Nucleus accumbens (tissue), 56 donors: ENCODE measurements at places on chromosomes 7 and 10.

DNA sequence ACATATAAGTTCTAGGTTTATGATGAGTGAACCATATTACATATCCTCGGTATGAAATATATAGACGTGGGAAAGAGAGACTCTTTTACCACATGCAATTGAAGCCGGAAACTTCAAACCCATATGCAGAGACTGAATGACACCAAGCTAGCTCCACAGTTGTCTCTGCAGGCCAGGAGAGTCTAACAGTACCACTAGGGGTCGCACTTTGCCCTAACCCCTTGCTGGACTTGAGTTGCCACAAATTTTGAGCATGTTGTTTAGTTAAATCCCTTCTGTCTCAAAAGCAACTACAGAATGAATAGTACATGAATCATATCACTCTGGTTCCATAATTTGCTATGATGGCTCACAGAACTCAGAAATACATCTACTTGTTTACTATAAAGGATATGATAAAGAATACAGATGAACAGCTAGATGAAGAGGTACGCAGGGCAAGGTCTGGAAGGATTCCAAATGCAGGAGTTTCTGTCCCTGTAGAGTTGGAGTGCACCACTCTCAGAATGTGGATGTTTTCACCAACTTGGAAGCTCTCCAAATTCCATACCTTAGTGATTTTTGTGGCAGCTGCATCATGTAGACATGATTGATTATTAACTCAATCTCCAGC is 112.4 kb upstream of the YAE1 start:
- no peak for DNase-seq

GRCh38 chr7:7569615-7570014 is 2.9 kb downstream of the MIOS start:
- no peak for DNase-seq

DNA sequence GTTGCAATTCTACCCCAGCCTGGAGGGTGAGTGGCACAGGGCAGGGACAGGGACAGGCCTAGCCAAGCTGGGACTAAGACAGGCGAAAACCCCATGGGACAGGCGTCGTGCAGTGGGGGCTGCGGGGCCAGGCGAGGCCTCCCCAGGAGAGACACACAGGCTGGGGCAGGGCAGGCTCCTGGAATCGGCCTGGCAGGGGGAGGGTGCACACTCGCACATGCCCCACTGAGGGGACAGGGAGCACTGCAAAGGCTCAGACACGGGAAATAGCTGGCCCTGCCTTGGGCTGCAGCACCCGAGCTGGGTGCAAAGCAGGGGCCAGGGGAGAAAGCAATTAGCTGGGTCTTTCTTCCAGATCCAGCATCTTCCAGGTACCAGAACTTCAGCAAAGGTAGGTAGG is 10.4 kb downstream of the LAT2 start:
- no peak for DNase-seq

- no peak for DNase-seq
These were observed 18.1 kb downstream of the GARS1 start for GRCh38 chr7:30612658-30613265.

DNA sequence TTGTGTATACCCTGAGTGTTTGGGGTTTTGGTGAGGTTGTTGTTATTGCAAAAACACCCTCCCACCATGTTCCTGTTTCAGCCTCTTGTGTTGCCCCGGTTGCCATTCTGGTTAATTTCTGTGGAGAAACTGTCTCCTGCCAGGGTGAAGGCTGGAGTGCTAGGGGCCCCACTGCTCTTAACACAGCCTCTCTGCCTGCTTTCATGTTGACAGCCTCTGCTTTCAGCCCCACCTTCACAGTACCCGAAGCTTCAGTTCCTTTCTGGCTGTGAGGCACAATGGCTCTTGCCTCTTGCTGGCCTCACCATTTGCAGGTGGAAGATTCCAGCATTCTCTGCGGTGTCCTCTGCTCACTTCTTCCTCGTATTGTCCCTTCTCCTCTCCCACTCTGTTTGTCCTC is 19.2 kb downstream of the SLC18A2 start:
- DNase-seq = no peak

- no peak for DNase-seq
These were observed 707.8 kb downstream of the XPNPEP1 start for GRCh38 chr10:109215291-109216075.

DNA sequence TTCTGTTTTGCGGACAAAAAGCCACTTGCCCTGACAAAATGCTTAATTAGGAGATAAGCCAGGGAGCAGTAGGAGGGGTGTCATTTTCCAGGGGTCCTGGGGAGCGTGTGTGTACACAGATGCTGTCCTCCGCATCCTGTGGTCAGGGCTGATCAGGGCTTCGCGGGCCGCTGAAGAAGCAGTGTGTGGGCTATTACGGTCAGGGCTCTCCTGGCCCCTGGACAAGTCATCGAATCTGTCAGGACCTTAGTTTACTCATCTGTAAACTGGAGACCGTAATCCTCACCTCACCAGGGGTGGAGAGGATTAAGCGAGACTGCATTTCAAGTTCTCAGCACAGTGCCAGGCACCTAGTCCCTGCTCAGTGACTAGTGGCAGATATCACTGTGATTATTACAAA is 26.0 kb upstream of the MXI1 start:
- no peak for DNase-seq

DNA sequence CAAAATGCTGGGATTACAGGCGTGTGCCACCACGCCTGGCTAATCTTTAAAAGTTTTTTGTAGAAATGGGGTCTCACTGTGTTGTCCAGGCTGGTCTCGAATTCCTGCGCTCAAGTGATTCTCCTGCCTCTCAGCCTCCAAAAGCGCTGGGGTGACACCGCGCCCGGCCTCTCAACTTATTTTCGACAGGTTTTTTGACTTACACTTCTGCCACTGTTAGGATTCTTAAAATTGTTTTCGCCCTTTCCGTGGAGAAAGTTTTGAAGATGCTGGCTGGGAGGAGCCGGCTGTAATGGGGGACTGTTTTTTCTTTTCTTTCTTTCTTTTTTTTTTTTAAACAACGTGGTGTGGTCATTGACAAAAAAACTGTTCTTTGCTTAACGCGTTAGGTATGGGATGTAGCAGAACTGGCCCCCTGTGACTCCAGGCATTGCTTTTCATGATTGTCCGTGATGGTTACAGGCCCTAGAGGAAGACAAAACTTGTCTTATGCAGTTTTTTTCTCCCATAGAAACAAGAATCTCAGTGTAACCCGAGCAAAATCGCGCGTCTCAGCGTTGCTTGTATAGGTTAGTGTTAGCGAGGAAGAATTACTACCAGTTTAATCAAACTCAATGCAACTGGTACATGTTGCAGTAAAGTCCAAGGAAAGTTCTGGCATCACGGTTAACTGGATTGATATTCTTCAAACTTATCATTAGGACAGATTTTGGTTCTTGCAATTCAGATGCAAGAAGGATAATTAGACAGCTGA is 72.2 kb downstream of the DAGLB start:
- DNase-seq = no peak

- DNase-seq = no peak
These were observed 132.3 kb upstream of the CHST15 start for GRCh38 chr10:124225467-124226270.

DNA sequence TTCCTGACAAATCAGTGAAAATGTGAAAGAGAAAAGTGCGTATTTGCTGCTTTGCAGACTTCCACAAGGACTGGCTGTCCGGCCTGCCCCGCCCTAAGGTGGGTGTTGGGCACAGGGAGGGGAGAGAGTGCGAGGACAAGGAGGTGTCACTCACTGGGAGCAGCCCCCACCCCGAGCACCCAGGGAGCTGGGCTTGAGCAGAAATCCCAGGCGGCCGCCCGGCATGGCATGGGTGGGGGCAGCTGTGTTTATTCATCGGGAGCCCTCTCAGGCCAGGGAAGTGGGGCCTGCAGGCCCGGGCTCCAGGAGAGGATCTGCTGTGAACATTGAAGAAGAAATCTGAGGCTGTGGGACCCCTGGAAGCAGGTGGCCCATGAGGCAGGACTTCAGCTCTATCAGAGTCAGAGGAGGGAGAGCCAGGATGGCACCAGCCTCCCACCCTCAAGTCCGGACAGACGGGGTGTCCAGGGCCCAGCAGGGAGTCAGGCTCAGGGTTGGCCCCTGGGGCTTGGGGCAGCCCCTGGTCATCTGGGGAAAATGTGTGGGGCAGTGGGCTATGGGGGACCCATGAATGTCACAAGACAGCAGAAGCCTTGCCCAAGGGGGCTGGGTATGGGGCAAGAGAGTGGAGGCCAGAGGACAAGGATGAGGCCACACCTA is 164.4 kb upstream of the PPP2R2D start:
- DNase-seq = no peak

DNA sequence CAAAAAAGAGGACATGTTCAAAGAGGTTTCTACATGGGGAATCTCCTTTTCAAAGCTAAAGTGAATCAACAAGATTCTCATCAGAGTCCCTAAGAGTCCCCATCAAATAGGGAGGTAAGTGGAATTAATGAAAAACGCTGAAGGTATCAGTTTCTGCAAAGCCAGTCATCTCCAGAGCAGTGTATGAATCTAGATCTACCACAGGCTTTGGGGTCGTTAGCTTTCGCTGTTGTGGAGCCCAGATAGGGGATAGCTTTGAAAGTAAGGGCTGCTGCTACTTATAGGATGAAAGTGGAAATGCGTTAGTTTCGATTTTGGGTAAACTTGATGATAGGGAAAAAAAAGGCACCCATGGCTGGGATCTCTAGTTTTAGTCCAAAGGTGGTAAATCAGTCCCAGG is 748.4 kb downstream of the LRMDA start:
- DNase-seq = no peak

DNA sequence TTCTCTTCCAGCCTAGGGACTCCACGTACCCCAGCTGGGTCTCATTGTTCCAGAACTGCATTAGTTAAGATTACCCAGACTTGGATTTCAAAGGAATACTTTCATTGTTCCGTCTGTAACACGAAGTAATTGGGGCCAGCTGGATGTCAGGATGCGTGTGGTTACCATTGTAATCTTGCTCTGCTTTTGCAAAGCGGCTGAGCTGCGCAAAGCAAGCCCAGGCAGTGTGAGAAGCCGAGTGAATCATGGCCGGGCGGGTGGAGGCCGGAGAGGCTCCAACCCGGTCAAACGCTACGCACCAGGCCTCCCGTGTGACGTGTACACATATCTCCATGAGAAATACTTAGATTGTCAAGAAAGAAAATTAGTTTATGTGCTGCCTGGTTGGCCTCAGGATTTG is 21.0 kb downstream of the LRRC17 start:
- DNase-seq = no peak

DNA sequence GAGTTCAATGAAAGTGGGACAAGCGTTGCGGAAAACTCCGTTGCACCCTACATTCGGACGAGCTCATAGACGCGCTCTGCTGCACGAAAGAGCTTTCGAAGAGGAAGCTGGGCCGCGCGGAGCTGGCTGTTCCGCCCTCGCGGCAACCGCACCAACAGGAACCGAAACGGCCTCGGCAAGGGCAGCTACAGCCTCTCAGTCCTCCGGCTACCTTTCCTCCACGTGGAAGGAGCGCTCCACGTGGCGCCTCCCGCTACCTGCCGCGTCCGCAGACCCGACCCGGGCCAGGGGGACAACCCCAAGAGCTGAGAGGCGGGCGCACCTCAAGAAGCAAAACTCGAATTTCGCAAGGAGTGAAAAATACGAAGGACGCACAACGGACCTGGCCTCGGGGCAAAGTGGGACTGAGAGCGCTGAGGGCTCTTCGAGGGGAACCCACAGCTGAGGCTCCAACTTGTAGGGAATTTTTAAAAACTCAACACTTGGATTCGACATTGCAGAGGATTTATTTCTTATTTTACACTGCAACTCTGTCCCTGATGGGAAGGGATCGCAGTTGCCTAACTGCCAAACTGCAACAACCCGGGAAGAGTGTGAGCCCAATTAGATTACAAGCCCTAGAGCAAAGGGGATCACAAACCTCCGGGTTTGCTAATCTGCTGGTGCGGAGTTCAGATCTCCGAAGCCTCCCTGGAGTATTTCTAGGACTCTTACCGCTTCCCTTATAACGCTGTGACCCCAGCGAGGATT is 1.4 kb downstream of the HPSE2 start:
- no peak for DNase-seq

- DNase-seq = no peak
These were observed 51.6 kb upstream of the ARL4A start for GRCh38 chr7:12635830-12636229.

GRCh38 chr7:139982927-139983920 is 79.5 kb downstream of the PARP12 start:
- DNase-seq = no peak

DNA sequence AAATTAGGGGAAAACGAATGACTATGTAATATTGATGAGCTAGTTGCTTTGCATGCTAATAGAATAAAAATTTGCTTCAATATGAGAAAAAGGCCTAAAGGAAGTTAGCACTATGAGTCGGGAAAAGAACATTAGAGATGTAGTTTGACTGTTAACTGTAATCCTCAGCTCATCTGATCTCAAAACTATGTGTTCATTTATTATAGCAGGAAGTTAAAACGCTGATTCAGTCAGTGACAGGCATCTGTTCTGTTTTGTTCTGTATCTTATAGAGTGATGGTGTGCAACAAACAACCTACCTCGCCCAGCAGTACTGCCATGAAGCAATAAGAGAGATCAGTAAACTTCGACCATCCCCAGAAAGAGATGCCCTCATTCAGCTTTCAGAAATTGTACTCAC is 48.6 kb downstream of the PDSS1 start:
- DNase-seq = no peak

DNA sequence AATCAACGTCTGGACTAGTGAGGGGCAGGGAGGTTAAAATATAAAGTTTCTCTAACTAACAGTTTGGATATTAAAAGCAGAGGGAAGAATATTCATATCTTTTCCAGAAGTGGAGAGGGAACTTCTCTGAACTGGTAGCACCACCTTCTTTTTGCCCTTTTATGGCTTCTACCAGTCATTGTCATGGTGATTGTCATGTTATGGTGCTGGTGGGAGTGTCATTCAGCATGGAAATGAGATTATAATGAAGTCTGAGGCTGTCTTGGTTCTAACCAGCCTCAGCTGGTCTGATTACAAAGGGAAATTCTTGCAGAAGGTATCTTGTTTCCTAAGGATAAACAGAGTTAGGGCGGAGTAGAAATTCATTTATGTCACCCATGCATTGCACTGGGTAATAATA is 523.8 kb downstream of the ZWINT start:
- no peak for DNase-seq

- DNase-seq = no peak
These were observed 2.8 kb downstream of the CALML3 start for GRCh38 chr10:5527332-5528200.

- no peak for DNase-seq
These were observed 393.8 kb downstream of the EXOC4 start for GRCh38 chr7:133646472-133647315.

DNA sequence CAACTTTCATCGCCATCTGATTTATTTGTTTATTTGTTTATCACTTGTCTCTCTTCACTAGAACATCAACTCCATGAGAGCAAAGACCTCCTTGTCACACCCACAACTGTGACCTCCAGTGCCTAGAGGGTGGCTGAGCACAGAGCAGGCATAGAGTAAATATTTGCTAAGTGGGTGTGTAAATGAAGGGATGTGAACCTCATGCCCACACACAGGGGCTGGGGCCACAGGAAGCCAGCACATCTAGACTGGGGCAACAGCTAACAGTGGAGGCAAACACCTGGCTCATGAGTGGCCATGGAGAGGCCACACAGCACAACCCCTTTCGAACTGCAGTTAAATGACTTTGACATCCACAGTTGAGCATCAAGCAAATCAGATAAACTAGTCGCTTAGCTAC is 39.8 kb downstream of the AKR1B1 start:
- no peak for DNase-seq
